ENCODE measurements at places on chromosomes 5 and 9.

GRCh38 chr5:172504701-172505402 is 50.5 kb upstream of the SH3PXD2B start:
- DNase-seq, result no peak

DNA sequence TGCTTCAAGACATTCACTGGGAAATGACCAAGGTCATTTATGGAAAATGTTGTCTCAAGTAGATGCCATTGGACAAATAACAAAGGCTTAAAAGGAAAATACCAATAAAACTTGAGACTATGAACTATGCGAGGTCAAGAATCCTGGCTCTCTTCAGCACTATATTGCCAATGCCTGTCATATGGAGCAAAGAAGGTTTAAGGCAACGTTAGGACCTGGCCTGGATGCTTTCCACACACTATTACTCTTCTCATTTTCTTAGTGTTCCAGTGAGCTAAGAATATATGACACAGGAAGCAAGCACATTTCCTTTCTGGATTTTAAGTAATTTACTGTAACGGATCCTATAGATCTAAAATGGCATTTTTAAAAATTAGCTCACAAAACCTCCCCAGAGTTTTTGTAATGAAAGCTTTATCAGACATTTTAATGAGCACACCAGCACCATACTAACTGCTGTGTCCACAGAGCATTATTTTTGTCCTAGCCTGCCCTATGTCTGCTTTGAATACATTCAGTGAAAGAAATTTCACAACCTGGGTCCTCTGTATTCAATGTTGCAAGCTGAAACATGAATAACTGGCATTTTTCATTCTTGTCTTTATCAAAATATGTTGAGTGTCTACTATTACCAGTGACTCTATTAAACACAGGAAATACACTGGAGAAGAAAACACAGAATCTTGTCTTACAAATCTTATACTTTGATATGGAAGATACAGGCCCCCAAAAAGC is 315.6 kb downstream of the CETN3 start:
- no peak for DNase-seq

DNA sequence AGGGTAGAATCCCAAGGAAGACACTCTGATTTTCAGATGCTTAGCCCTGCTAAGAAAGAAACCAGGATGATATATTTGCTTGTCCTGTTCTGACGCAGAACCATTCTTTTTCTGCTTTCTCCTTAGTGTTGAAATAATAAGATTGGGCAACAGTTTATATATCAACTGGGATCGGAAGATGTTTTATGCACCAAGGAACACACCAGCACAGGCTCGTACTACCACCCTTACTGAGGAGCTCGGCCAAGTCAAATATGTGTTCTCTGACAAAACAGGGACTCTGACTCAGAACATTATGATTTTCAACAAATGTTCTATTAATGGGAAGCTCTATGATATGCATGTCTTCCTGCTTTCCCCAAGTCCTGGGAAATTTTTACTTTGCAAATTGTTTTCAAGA is 19.0 kb upstream of the RUSC2 start:
- DNase-seq, result no peak

DNA sequence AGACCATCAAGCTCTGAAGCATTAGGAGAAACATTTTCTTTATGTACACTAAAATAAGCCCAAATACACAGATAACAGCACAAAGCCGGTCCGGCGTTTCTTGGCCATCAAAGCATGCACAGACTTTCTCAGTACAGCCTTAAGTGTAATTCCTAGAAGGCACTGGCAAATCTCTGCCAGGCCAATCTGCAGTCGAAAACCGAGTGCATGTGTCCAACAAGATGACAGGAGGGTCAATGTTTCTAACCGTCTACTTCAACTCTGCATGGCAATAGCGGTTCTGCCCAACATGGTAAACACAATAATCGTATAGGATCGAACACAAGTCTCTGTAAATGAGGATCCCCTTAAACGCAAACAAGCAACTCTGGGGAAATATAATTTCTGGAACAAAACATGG is 1.1 kb downstream of the ARL15 start:
- no peak for DNase-seq

DNA sequence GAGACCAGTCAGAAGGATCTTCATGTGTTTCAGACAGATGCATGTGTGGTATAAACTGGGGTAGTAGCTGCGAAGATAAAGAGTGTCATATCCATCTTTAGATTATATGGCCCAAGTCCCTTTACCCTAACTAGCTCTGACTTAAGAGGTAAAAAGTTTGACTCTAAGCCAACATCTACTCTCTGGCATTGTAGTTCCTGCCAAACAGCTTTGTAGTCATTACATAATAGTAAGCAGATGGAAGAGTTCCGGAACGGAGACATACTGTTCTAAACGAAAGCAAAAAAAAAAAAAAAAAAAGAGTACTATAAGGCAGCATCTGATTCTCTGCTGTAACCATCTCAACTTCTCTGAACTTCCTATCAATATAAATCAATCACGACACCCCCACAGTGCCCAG is 48.8 kb downstream of the CEMIP2 start:
- no peak for DNase-seq

All from stimulated activated CD4-positive, alpha-beta T cell treated with anti-CD3 and anti-CD28 coated beads, Interleukin-15, amount 100 ng/mL, for 1 hour (primary cell).